CD8-positive, alpha-beta memory T cell (primary cell): ENCODE measurements at places on chromosomes 2 and 18. TPM values are rescaled to one million over a fixed set of nuclear protein-coding genes. Genes with fewer than 3 reads are reported as not detected.

The LRP1B gene
- not detected for total RNA-seq

The ARHGAP28 gene
- total RNA-seq: not detected

The REG1B gene
- total RNA-seq: not detected

The B3GNT7 gene
- total RNA-seq: 0.16 TPM

GRCh38 chr2:16416651-16417050, 249.0 kb downstream of the CYRIA start:
- H3K36me3 ChIP-seq: no peaks in the 10 kb centered on the region
- no peaks in the 10 kb centered on the region for H3K4me1 ChIP-seq
- DNase-seq: no peak
- no peaks in the 10 kb centered on the region for H3K27me3 ChIP-seq
- H3K27ac ChIP-seq: no peak overlapping the region

DNA sequence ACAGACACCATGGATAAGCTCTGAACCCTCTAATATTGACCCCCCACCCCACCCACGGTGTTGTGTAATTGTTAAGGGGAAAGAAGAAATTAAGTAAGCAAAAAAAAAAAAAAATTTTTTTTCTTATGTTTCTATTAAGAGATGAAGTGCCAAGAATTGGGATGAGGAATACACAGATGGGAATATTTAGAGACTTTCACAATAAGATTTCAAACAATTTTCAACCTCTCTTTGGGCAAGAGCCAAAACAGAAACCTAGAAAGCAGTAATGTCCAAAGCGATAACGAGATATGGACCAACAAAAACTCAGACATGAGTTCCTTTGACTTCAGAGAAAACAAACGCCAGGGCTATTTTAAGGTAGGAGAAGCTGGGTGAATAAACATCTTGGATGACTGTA, 14.4 kb downstream of the PIEZO2 start:
- no peak overlapping the region for H3K27ac ChIP-seq
- H3K4me3 ChIP-seq: no peak overlapping the region
- H3K36me3 ChIP-seq: no peaks in the 10 kb centered on the region
- no peak for DNase-seq
- no peaks in the 10 kb centered on the region for H3K4me1 ChIP-seq

The ZAP70 gene
- total RNA-seq: 197 TPM

GRCh38 chr2:1497122-1497611, 83.9 kb downstream of the TPO start:
- H3K27ac ChIP-seq: no peak overlapping the region
- DNase-seq: no peak
- no peaks in the 10 kb centered on the region for H3K4me1 ChIP-seq
- no peak overlapping the region for H3K4me3 ChIP-seq

DNA sequence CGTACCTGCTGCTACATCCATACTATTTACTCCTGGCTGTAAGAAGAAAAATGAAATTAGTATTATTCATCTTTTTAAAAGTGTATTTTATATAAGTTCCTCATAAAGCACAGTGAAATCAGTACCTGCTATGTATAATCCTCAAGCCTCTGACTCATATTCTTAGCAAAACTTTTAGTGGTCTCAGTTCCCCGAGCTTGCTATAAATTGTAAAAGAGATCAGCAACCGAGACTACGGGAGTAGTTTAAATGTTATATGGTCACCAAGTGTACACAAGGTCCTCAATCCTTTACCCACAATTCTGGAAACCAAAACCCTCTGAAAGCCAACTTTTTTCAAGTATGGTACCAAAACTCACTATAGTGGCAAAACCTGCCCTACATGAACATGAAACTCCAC, 24.2 kb downstream of the PRPF40A start:
- no peak overlapping the region for H3K4me3 ChIP-seq
- no peak for DNase-seq
- no peaks in the 10 kb centered on the region for H3K36me3 ChIP-seq

The RPRD1A gene
- 22.0 TPM for total RNA-seq

The ABCG5 gene
- not detected for total RNA-seq

DNA sequence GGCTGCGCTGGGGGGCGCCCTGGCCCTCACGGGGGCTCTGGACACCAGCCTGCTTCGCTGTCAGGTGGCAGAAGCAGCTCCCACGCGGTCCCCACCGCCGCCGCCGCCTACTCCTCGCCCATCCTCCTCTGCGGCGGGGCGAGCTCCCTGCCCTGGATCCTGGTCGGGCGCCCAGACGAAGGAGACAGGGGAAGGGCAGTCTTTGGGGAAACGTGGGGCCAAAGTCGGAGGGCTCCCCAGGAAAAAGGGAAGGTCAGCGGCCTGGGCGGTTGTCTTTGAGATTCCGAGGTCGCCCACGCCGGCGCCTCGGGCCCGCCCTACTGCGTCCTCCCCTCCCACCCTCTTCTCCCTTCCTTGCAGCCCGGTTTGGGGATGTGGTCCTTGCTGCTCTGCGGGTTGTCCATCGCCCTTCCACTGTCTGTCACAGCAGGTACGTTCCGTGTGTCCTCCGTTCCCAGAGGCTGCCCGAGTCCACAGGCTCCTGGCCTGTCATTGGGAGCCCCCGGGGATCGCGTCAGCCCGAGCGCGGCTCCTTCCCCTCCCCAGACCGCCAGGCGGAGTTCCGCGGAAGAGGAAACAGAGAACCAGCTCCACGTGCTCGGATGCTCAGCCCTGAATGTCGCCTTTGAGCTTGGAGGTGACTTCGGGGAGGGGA, 800 bp downstream of the IL1RL2 start:
- H3K27me3 ChIP-seq: no peaks in the 10 kb centered on the region
- H3K27ac ChIP-seq: no peak overlapping the region
- H3K4me1 ChIP-seq: no peaks in the 10 kb centered on the region
- DNase-seq: peak; percentile 58

The ANKAR gene
- 3.3 TPM for total RNA-seq

- H3K4me1 ChIP-seq: no peaks in the 10 kb centered on the region
- no peak overlapping the region for H3K4me3 ChIP-seq
- H3K27me3 ChIP-seq: no peaks in the 10 kb centered on the region
- DNase-seq: no peak
- H3K36me3 ChIP-seq: no peaks in the 10 kb centered on the region
Measured at GRCh38 chr2:154338352-154338967, 360.0 kb upstream of the KCNJ3 start.

DNA sequence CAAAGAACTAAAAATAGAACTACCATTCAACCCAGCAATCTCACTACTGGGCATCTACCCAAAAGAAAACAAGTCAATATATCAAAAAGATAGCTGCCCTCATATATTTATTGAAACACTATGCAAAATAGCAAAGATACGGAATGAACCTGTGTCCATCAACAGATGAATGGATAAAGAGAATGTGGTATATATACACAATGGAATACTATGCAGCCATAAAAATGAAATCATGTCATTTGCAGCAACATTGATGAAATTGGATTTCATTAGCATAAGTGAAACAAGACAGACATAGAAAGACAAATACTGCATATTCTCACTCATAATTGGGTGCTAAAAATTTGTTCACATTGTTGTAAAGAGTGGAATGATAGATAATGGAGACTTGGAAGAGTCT, 16.2 kb upstream of the LDAH start:
- no peak overlapping the region for H3K4me3 ChIP-seq
- no peaks in the 10 kb centered on the region for H3K36me3 ChIP-seq
- no peak for DNase-seq
- H3K27ac ChIP-seq: no peak overlapping the region

The KIF1A gene
- 1.8 TPM for total RNA-seq

- no peaks in the 10 kb centered on the region for H3K36me3 ChIP-seq
- no peaks in the 10 kb centered on the region for H3K4me1 ChIP-seq
- H3K27me3 ChIP-seq: no peaks in the 10 kb centered on the region
Measured at GRCh38 chr18:53629337-53629736, 595.1 kb downstream of the MBD2 start.

DNA sequence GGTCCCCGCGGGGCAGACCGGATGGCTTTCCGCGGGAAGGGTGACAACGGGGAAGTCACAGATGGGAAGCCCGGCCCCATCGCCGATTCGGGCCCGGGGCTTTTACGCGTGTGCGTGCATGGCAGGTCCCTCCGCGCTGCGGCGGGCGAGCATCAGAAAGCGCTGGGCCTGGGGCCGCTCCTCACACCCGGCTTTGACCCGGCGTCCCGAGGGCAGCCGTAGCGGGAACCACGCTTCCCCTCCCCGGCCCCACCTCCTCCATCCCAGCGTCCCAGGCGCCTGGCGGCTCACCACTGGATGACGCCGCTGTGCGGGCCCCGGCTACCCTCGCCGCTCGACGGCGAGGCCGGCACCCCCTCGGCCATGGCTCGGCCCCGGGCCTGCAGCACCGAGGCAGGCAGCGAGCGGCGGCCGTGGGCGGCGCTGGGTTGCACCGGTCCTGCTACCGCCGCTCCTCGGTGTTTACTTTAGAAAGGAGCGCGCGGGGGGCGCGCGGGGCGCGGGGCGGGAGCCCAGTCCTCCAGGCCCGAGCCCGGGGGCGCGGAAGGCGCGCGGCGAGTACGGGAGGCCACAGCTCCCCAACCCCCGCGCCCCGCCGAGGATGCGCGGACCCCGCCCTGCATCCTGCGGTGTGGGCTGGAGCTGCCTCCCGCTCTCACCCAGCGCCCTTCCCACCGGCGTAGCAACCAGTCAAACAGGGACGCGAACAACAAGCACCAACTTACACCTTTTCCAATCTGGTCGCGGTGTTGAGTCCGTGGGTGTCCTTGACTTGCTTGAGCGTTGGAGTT, 806 bp downstream of the RFX8 start:
- H3K4me3 ChIP-seq: peak overlapping the region; percentile 30
- H3K36me3 ChIP-seq: no peaks in the 10 kb centered on the region
- no peak overlapping the region for H3K27ac ChIP-seq
- no peaks in the 10 kb centered on the region for H3K27me3 ChIP-seq

DNA sequence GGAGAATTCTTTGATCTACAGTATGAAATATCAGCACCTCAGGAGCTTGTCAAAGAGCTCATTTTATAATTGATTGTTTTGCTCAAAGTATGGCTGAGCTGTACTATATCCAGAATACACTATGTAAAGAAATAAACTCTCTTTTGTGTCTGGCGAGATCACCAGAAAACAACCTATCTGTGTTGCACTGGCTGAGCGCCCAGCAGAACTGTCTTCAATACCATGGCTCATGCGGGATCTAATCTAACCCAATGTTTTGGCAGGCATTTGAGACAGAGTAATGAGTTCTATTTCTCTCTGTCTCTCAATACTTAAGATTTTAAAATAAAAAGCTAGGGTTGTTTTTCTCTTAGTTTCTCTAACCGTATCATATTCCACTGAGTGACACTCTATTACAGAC, 192.4 kb downstream of the L3MBTL4 start:
- H3K4me1 ChIP-seq: no peaks in the 10 kb centered on the region
- no peaks in the 10 kb centered on the region for H3K36me3 ChIP-seq
- DNase-seq: no peak
- no peaks in the 10 kb centered on the region for H3K27me3 ChIP-seq

The GTF2A1L gene
- not detected for total RNA-seq

GRCh38 chr2:237614151-237614720, 13.2 kb upstream of the LRRFIP1 start:
- DNase-seq: no peak
- no peaks in the 10 kb centered on the region for H3K27me3 ChIP-seq
- no peak overlapping the region for H3K27ac ChIP-seq
- H3K4me3 ChIP-seq: no peak overlapping the region

The KCNK3 gene
- total RNA-seq: not detected

- no peak overlapping the region for H3K4me3 ChIP-seq
- H3K4me1 ChIP-seq: no peaks in the 10 kb centered on the region
- no peaks in the 10 kb centered on the region for H3K27me3 ChIP-seq
- no peak for DNase-seq
Measured at GRCh38 chr2:233700028-233700635, 7.4 kb downstream of the UGT1A6 start.

The ANKZF1 gene
- 72.4 TPM for total RNA-seq
